Suprapubic skin (tissue), 4 donors: ENCODE measurements at places on chromosomes 1 and 21. TPM values are rescaled to one million over a fixed set of nuclear protein-coding genes. Genes with fewer than 3 reads are reported as not detected.

S100A7A gene
- total RNA-seq = not detected

DNA sequence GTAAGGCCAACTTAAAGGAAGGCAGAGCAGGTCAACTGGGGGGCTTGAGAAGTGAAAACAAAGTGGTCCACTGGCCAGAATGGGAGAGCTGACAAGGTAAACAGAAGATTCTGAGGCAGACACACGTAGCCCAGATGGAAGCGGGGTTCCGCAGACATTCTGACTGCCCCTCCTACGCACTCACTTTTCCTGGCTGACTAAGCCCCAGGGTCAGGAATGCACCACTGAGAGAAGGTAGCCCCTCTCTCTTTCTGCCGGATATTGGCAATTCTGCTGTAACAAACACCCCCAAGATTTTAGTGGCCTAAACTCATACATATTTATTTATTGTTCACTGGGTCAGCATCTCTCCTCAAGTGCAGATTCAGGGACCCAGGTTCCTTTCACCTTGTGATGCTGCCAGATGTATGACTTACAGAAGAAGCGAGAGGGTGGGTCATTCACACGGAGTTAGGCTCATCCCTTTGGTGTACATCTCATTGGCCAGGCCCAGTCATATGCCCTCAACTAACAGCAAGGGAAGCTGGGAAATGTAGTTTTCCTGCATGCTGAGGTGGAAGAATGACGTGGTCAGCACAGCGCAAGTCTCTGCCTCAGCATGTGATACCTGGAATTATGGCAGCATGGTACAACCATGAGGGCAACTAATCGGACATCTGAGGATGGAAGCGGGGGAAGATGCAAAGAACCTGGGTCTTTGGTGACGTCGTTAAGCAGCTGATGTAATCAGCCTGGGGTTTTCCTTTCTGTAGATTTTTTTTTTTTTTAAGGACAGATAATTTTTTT, 43.4 kb upstream of the MRPS6 start:
- no peak for DNase-seq

PI4KB gene
- total RNA-seq = 102 TPM

S100A14 gene
- total RNA-seq = 555 TPM

DNA sequence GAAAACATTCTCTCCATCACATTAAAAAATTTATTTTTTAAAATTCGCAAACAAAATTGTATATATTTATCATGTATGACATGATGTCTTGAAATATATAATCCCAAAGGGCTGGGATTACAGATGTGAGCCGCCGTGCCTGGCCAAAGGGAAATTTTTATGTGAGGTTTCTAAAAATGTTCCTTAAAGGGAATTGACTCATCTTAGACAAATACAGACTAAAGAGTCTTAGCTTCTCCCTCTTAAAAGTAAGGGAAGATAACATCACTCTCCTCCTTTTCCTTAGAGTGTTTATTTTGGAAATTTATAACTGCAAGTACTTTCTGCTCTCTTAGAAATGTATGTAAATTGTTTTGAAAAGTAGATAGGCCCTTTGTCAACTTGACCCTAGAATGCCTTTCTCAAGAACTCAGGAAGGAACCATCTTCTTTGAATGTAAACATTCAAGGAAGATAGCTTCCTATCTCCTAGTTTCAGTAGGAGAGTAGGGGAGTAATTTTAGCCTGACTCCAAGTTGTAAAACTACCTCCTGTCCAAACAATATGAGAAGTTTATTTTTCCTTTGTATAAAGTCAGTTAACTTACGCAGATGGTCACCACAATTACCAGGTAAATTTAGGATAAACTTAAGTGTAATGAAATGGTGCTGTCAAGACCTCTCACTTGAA, 59.5 kb downstream of the C21orf91 start:
- DNase-seq = no peak
